Activated CD4-positive, alpha-beta T cell treated with anti-CD3 and anti-CD28 coated beads for 24 hours (primary cell): ENCODE measurements at places on chromosomes 6 and 20.

DNA sequence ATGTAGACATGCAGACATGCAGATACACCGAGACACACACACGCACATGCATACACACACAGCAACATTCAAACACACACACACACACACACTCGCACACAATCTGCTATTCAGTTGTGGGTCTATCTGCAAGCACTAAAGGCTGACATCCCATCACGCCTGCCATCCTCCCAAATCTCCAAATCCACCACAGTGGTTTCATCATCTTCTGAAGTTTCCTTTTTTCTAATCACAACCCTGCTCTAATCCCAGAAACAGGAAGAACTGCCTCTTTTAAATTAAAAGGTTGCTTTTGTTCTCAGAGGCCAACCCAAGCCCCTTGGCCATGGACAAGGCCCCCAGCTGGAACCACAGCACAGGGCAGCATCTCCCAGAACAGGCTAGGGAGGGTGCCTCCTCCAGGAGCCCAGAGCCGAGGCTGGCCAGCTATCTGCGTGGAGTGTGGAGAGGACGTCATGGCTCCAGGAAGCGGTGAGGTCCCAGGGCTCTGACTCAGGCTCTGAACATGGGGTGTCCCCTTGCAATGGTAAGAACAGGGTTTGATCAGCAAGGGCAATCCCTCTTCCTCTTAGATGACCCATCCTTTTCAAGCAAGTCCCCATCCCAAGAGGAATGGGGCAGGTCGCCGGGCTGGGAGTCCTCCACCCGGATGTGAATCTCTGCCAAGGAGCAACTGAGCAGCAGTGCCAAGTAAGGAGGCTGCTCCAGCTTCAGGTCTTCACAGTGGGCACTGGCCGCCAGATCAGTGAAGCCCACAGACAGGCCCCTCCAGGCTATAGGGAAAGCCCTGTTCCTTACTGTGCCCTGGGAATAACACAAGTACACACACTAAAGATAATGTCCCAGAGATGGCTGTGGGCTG, 14.7 kb downstream of the FOXF2 start:
- no peak for DNase-seq

- DNase-seq, result no peak
These were observed 25.7 kb downstream of the NTSR1 start for GRCh38 chr20:62734326-62734725.

GRCh38 chr6:54130179-54130578, 18.9 kb downstream of the MLIP start:
- no peak for DNase-seq

DNA sequence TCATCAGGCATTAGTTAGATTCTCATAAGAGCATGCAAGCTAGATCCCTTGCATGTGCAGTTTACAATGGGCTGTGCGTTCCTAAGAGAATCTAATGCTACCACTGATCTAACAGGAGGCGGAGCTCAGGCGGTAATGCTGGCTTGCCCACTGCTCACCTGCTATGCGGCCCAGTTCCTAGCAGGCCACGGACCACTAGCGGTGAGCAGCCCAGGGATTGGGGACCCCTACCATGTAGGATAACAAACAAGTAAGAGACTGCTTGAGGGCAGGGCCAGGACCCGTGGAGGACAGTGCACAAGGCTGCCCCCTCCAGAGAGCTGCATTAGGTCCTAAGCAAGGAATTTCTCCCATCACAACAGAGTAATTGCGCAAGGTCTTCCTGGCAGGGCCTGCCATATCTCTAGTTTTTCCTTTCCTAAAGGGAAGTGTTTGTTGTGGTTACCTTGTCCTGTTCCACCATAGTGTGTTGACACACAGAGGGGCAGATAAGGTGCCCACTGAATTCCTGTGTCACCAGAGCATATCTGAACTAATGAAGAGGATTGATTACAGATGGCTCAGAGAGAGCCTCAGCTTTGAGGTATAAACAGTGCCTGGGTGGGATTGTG, 58.0 kb downstream of the PACRG start:
- no peak for DNase-seq

GRCh38 chr6:72715119-72715518, 93.3 kb downstream of the KCNQ5 start:
- no peak for DNase-seq

DNA sequence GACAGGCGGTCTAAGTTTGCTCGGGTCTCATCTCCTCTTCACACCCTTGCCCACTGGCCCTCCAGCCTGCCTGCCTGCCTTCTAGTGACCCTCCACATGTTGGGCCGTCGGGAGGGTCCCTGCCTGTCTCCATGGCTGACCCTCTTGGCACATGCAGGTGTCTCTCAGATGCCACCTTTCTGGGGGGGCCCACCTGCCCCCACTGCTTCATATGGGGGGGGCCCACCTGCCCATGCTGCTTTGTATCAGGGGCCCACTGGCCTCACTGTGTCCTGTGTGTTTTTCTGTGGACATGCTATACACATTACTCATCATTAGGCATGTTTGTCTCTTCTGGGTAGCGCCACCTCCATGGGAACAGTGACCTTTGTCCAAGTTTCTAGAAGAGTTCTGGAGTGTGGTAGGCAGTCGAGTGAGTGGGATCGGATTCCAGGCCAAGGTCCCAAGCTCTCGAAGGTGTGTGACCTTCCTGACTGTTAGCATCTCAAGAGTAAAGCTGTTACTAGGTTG, 40.4 kb upstream of the KIF25 start:
- no peak for DNase-seq

GRCh38 chr6:139219746-139220145, 72.1 kb downstream of the TXLNB start:
- DNase-seq, result no peak

DNA sequence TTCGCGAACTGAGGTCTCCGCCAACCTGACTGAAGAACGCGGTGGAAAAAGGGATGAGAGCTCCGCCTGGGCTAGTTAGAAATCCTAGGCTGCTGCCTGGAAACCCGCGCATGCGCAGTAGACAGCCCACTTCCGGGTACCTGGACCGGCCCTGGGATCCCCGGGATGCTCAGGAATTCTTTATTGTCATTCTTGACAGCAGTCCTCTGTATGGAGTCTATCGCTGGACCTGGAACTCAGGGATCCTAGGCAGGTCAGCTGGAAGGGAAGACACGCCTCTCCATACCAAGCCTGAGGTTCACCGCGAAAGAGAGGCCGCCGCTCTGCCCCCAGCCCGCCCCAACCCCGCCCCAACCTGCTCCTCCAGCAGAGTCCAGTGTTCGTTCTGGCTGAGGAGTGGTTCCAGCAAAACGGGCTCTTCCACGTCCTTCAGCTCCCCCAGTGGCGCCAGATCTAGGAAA, 1379.2 kb upstream of the DEFB115 start:
- no peak for DNase-seq

DNA sequence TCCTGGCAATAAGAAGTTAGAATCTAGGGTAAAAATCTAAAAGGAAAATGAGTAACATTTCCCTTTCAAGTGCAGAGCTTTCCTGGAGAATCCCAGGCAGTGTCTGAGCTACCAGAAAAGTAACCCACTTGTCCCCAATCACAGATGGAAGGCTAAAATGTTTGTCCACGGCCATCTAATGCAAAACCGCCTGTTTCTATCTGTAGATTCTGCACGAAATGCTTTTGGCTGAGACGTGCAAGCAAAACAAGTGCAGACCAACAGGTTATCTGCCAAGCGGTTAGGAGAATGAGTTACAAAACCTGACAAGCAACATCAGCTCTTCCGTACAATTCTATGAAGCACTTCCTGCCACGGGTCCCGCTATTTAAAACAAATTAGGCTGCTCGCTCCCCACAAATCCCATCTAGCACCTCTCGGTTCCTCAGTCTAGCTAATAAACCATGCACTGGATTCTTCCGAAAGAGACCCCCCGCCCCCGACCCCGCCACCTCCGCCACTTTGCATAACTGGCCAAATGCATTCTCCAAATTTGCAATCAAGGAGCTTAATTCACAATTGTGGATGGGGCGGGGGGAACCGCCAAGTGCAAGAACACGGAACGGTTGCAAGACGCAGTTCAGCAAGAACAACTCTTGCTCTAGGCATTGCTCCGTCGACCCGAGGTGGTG, 1.4 kb downstream of the ELOVL5 start:
- no peak for DNase-seq

DNA sequence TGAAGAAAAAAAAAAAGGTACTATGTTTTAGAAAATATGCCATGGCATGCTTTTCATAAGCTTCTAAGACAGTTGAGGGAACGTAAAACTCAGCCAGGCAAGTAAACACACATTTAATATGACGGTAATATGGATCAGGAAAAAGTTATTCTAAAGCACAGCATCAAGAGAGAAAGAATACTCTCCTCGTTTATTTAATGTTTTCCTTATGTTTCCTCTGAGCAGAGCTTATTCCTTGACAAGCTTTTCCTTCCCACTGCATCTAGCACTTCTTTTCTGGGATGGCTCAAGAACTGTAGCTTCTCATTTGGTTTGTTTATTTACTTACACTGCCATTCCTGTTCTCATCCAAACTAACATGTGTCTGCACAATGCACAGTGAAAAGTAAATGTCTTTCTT, 2.7 kb upstream of the RSPO3 start:
- no peak for DNase-seq

DNA sequence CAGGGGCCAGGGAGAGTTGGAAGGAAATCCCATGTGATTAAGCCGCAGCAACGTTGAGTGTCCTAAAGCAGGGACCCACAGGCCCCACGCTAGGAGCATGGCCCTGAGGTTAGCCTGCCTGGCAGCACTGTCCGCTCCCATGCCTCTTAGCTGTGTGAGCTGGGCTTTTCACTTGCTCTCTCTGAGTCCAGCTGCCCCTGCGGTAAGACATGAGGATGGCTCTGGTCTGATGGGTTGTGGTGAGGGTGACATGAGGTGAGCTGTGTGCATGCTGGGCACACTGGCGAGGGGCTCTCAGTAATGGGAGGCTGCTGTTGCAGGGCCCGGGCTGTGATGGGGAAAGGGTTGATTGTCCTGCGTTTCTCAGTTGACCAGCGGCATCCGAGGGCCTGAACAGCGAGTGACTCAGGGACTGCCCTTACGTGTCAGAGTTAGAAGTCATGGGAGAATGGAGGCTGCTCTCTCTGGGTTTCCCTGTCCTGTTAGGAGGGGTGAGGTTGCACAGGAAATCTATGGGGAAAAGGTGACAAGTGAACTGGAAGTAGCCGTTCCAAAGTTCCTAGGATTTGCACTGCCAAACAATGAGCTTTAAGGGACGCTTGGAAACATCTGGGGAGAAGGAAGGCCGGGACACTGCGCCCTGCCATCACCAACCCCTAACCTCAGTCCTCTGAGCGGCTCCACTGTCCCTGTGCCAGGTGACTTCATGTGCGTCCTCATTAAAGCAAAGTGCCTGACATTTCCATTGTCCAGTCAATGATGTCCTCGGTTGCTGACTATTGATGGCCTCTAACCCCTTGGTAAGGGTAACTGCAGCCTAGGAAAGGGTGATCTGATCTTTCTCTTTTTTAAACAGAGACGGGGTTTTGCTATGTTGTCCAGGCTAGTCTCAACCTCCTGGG, 51.3 kb downstream of the ADNP start:
- no peak for DNase-seq

- no peak for DNase-seq
These were observed 93.6 kb downstream of the RIMS1 start for GRCh38 chr6:71979911-71980310.

DNA sequence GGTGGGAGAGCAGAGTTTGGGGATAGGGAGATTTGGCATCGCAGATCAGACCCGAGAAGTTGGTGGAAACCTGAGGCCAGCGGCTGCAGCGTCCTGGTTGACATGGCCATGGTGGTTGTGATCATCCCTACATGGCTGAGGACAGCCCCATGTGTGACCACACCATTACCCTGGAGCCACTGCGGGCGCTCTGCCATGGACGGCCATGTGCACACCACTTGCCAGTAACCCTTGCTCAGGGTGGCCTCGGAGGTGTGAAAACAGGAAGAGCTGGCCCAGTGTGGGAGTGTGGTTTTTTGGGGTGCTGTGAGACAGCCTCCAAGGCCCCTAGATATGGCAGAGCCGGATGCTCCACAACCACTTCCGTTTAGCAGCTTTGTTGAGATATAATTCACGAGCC, 64.4 kb downstream of the TMEM242 start:
- DNase-seq, result no peak

- no peak for DNase-seq
These were observed 8.9 kb downstream of the SLC16A10 start for GRCh38 chr6:111096246-111096645.

- DNase-seq, result no peak
These were observed 8.7 kb downstream of the PLAGL1 start for GRCh38 chr6:143999406-143999805.

GRCh38 chr6:145017516-145017915, 717.8 kb downstream of the EPM2A start:
- no peak for DNase-seq
